ENCODE measurements at places on chromosomes 4 and X. TPM values are rescaled to one million over a fixed set of nuclear protein-coding genes. Genes with fewer than 3 reads are reported as not detected.

GRCh38 chr4:138716559-138717335 lies 298.8 kb upstream of the NOCT start:
- H3K4me3 ChIP-seq, result no peak overlapping the region
- no peaks in the 10 kb centered on the region for H3K36me3 ChIP-seq
- DNase-seq, result no peak
- no peak overlapping the region for H3K27ac ChIP-seq

DNA sequence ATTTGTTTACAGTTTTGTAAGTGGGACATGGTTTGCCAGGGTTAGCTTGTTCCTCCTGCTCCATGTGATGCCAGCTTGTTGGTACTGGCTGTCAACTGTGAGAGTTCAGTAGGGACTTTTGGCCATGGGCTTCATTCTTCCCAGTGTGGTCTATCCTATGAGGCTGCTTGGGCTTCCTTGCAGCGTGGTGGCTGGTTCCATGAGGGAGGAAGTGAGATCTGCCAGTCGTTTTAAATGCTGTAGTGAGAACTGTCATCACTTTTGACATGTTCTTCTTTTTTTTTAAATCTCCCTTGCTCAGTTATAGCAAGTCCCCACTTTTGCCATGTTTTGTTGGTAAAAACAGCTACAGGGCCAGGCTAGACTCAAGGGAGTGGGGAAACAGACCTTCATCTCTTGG lies 15.9 kb downstream of the NSD2 start:
- H3K36me3 ChIP-seq, result no peaks in the 10 kb centered on the region
- no peak for DNase-seq
- no peak overlapping the region for H3K27ac ChIP-seq
- H3K4me1 ChIP-seq, result no peaks in the 10 kb centered on the region
- H3K27me3 ChIP-seq, result no peaks in the 10 kb centered on the region

TRAPPC2 gene
- total RNA-seq, result 12.3 TPM

DNA sequence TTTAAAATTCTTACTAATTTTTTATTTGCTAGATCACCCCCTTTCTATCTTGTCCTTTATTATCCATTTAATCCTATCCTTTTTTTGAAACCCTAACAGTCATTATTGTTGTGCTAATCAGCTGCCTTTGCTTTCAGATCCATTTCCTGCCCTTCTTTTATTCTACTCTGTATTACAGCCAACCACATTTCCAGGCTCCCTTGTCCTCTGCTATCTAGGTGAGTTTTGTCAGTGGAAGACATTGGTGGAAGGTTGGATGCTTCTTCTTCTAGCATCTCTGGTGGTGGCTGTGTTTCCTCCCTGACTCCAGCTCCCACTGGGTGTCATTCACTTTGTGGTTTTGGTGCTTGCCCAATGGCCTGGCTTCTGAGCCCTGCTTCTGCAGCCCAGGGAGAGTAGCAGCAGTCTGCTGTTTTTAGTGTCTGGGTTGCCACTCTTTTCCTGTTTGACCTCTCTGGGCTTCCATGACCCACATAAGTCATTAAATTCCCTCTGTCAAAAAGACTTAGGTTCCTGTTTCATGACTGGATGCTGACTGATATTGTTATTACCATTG lies 225.2 kb upstream of the PGRMC2 start:
- no peaks in the 10 kb centered on the region for H3K36me3 ChIP-seq
- DNase-seq, result no peak
- H3K27me3 ChIP-seq, result no peaks in the 10 kb centered on the region
- no peak overlapping the region for H3K27ac ChIP-seq
- H3K4me3 ChIP-seq, result no peak overlapping the region

GRCh38 chr4:629915-630641 lies 4.7 kb downstream of the PDE6B start:
- H3K4me3 ChIP-seq, result no peak overlapping the region
- DNase-seq, result no peak
- no peaks in the 10 kb centered on the region for H3K4me1 ChIP-seq

ZAR1 gene
- not detected for total RNA-seq

GSX2 gene
- total RNA-seq, result not detected

- no peak for DNase-seq
- H3K4me3 ChIP-seq, result no peak overlapping the region
- H3K27me3 ChIP-seq, result no peaks in the 10 kb centered on the region
These were observed 25.1 kb upstream of the APLN start for GRCh38 chrX:129679901-129680300.

- H3K27me3 ChIP-seq, result no peaks in the 10 kb centered on the region
- no peak overlapping the region for H3K27ac ChIP-seq
- H3K4me3 ChIP-seq, result no peak overlapping the region
- DNase-seq, result no peak
- H3K36me3 ChIP-seq, result no peaks in the 10 kb centered on the region
These were observed 106.4 kb downstream of the RNF150 start for GRCh38 chr4:141026900-141027299.

DNA sequence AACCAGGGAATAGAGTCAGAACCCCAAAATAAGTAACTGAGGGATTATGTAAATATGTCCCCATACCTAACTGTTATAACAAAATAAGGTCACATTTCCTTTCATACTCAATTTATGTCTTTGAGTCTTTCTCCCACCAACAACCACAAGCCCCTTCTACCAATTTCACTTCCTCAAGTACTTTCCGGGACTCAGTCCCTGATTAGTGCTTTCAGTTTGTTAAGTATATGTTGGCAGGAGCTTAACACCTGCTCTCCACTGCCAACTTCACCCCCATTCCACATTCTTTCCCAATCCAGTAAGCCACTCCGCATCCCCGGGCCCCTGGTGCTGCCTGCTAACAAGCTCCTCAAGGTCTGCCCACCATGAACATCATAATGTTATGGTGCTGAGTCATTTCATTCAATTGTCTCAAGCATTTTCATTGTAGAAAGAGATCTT lies 71.3 kb upstream of the SPRY1 start:
- H3K27me3 ChIP-seq, result no peaks in the 10 kb centered on the region
- H3K4me1 ChIP-seq, result no peaks in the 10 kb centered on the region
- DNase-seq, result no peak
- no peaks in the 10 kb centered on the region for H3K36me3 ChIP-seq

CXCL5 gene
- total RNA-seq, result 0.33 TPM

DNA sequence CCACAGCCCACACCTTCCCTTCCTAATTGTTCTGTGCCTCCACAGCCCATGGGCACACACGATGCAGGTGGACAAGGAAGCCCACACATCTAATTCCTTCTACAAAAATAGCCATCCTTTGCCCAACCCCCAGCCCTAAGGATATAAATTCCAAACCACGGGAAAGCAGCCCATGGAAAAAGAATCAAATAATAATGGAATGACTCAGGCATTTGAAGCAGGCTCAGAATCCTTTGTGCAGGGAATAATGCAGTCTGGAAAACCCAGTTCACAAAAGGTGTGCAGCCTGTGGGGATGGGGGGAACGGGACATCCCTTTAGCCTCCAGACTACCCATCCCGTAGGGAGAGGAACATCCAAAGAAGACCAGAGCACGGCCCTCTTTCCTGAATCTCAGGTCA lies 342.3 kb upstream of the GALNT7 start:
- no peaks in the 10 kb centered on the region for H3K36me3 ChIP-seq
- no peak overlapping the region for H3K27ac ChIP-seq
- H3K4me1 ChIP-seq, result no peaks in the 10 kb centered on the region
- DNase-seq, result no peak
- no peaks in the 10 kb centered on the region for H3K27me3 ChIP-seq

Data from liver (tissue), 10 donors.